HS-27A (cell line): ENCODE measurements at places on chromosomes 11 and 22.
A peak's percentile ranks its signal among the peaks of the same experiment; 100 is the strongest.

DNA sequence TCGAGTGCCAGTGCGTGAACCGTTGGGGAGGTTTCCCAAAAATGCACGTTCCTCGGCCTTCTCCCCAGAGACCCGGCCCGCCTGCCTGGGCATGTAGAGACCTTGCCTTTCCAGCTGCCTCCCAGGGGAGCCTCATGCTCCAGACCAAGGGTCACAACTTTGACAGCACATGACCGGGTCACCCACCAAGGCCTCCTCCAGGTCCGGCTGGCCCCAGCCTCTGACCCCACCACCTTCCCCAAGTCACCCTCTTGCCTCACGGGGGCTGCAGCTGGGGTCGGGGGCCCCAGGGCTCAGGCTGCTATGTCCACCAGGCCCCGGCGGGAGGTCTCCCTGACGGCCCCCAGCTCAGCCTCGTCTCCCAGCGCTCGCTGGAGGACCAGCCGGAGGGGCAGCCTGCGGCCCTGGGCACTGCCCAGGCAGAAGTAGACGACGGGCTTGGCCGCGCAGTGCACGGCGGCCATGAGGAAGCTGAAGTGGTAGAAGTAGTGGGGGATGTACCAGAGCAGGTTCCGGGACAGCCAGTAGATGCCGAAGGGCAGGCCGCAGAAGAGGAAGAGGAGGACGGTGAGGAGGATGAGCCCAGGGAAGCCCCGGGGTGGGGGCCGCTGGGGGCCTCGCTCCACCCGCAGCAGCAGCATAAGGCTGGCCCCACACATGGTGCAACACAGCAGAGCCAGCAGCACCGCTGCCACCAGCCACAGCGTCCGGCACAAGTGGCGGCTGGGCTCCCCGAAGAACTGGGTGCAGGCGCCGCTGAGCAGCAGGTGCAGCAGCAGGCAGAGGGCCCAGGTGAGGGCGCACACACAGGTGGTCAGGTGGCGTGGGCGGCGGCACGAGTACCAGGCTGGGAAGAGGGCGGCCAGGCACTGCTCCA is 4.4 kb downstream of the MRGPRE start:
- no peak for DNase-seq

GRCh38 chr11:44671234-44671633 is 55.5 kb upstream of the TSPAN18 start:
- DNase-seq: no peak

GRCh38 chr22:37345863-37346504 is 63.7 kb downstream of the CYTH4 start:
- DNase-seq: peak; percentile 82

DNA sequence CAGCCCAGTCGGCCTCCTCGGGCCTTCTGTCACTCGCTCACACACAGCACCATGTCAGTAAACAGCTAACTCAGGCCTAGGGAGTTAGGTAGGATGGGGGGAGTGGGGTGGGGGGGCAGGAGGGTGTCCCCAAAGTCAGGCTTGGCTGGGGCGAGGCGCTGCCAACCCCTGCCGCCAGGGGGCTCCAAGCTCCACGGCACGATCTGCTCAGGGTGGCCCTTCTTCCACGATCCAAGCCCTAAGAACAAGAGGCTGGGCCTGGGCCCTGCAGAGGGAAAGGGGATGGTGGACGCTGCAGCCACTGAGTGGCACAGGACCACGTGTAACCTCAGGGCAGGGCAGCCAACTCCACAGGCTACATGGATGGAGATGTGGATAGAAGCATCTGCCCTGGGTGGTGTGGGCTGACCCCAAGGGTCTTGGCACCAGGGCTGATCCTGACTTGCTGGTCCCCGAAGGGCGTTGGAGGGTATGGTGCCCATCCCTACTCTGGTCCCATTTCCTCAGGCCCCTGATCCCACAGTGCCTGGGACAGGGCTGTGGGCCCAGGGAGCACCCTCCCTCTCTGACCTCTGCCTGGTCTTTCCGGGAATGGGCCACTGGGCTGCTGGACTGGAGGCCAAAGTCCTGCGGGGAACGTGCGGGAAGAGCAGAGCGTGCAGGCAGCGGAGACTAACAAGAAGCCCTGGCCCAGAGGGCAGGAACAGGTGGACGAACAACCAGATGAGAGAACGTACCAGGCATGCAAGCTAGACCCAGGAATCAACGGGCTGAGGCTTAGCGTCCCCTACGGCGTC is 29.1 kb upstream of the TXNRD2 start:
- no peak for DNase-seq

GRCh38 chr22:20440637-20441591 is 3.3 kb upstream of the SCARF2 start:
- no peak for DNase-seq

GRCh38 chr22:25156736-25157135 is 42.9 kb upstream of the CRYBB3 start:
- no peak for DNase-seq

DNA sequence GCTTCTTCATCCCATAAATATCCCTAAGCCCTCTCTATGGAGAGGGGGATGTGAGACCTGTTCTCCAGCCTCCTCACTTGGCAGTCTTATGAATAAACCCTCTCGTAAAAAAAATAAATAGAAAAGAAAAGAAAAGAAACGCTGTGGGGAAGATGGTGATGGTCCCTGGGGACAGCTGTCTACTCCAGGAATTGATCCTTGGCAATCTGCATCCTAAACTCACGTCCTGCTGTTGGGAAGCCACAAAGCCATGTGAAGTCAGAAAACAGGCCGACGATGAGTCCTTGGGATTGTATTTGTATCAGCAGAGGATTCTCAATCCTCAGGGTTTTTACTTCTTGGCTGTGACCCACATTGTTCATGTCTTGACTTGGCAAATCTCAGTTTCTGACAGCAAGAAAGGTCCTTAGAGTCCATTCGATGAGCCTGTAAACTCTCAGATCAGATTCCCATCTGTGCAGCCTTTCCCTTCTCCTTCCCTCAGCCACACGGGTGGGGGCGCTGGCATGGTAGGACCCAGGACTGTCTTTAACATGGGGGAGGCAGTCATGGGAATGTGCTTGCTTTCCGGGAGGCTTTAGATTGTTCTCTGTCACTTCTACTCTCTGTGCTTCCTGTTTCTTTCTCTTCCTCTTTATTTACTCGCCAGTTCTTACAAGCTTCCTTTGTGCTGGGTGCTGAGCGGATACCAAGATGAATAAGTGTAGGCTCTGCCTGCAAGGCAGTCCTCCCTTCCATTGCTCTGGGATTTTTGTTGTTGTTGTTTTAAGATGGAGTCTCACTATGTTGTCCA is 24.9 kb downstream of the TCP11L1 start:
- no peak for DNase-seq

GRCh38 chr11:20015101-20015500 is 145.2 kb downstream of the DBX1 start:
- DNase-seq: no peak

DNA sequence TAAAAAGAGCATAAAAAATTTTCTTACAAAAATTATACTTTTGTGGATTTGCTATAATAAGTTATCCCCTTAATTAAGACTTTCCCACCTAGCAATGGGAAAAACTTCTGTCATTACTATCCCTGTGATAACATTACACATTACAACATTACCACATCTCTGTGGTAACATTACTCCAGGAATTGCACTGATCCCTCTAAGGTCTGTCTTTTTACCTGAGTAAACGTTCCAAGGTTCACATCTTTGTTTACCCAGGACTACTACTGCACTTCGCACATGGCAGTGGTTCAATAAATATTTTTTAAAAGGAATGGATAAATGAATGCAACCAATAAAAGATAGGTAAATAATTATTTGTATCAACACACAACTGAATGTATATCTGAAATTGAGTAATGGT is 92.4 kb upstream of the NOX4 start:
- no peak for DNase-seq

DNA sequence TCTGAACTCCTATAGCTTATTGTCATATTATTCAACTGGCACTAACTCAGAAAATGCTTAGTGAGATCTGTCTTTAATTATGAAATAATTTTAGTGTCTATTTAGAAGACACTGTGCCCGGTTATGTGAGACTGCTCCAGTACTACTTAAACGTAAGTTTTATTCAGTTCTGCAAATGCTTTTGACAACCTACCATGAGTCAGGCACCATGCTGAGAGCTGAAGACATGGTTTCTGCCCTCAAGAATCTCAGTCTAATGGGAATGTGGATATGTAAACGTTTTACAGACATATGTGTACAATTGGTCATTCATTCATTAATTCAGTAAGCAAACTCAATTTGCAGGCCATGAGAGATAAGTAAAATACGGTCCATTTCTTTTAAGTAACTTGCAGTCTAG is 40.0 kb downstream of the DCUN1D5 start:
- no peak for DNase-seq

- DNase-seq: no peak
Measured at GRCh38 chr22:37062702-37063381, 11.3 kb downstream of the KCTD17 start.

- no peak for DNase-seq
Measured at GRCh38 chr22:38758276-38758945, 2.6 kb upstream of the SUN2 start.

- no peak for DNase-seq
Measured at GRCh38 chr11:42271306-42271705, 811.9 kb upstream of the LRRC4C start.

- no peak for DNase-seq
Measured at GRCh38 chr11:119337581-119338317, 2.9 kb downstream of the C1QTNF5 start.

- no peak for DNase-seq
Measured at GRCh38 chr11:116422956-116423600, 349.7 kb downstream of the BUD13 start.
